GM23248 (cell line): ENCODE measurements at places on chromosomes 5 and 9. TPM values are rescaled to one million over a fixed set of nuclear protein-coding genes. Genes with fewer than 3 reads are reported as not detected.
A peak's percentile ranks its signal among the peaks of the same experiment; 100 is the strongest.

DNA sequence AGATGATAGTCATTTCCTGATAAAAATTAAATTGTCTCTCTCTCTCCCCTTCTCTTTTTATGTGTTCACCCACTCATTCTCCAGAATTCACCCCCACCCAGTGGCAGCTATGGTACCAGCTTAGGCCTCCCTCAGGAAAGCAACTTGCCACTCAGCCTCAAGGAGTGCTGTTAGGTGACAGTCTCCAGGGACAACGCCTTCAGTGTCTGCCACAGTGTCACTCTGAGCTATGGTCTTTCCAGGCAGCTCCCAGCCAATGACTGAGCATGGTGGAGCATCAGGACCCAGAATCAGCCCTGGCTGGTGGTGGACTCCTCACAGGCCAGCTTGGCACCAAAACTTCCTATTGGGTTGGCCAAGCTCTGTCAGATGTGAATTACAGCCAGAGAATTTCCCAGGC, 140.9 kb upstream of the PIK3R1 start:
- H3K4me1 ChIP-seq, result peaks cover 20% of the 10 kb centered on the region
- H3K27me3 ChIP-seq, result no peaks in the 10 kb centered on the region
- H3K27ac ChIP-seq, result no peak overlapping the region
- no peak overlapping the region for H3K4me3 ChIP-seq

DNA sequence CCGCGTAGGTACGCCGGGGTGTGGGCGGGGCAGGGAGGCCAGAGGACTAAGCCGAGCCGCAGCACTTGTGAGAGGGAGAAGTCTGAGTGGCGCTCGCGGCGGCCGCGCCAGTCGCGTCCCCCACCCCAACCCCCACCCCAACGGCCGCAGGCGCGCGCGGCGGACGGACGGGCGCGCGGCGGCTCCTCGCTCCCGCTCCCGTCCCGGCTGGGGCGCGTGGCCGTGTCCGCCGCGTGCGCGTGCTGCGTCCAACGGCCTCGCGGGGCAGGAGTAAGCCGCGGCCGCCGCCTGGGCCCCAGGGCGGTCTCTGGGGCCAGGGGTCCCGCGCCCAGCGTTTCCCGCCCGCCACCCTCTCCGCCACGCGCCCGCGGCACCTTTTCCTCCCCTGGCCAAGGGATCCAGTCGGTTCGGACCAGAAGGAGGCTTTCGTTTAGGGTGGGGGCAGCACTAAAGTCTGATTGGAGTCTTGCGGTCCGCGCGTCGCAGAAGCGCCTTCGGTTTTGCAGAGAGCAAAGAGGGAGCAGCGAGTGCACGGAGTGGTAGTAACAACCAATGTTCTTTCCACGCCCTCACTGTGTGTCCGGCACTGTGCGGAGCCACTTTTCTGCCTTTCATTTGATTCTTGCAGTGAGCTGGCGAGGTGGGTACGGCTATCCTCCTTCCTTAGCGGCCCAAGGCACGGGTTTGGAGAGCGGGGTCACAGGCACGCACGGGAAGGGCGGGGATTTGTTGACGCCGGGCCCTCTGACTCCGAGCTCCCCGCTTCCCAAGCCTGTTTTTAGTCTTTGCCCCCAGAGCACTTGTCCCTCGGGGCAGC, 483 bp downstream of the G3BP1 start:
- DNase-seq, result peak; percentile 71
- H3K27ac ChIP-seq, result peak overlapping the region; percentile 86
- peaks cover 32% of the 10 kb centered on the region for H3K4me1 ChIP-seq
- H3K36me3 ChIP-seq, result 0 out of 2 replicates have a peak, but pooled peaks cover 2% of the 10 kb centered on the region
- no peaks in the 10 kb centered on the region for H3K27me3 ChIP-seq
- H3K4me3 ChIP-seq, result peak overlapping the region; percentile 91

GRCh38 chr9:130069048-130069447, 15.3 kb downstream of the GPR107 start:
- H3K4me1 ChIP-seq, result peaks cover 13% of the 10 kb centered on the region
- no peaks in the 10 kb centered on the region for H3K27me3 ChIP-seq
- no peak overlapping the region for H3K27ac ChIP-seq
- H3K4me3 ChIP-seq, result no peak overlapping the region
- H3K36me3 ChIP-seq, result no peaks in the 10 kb centered on the region

DNA sequence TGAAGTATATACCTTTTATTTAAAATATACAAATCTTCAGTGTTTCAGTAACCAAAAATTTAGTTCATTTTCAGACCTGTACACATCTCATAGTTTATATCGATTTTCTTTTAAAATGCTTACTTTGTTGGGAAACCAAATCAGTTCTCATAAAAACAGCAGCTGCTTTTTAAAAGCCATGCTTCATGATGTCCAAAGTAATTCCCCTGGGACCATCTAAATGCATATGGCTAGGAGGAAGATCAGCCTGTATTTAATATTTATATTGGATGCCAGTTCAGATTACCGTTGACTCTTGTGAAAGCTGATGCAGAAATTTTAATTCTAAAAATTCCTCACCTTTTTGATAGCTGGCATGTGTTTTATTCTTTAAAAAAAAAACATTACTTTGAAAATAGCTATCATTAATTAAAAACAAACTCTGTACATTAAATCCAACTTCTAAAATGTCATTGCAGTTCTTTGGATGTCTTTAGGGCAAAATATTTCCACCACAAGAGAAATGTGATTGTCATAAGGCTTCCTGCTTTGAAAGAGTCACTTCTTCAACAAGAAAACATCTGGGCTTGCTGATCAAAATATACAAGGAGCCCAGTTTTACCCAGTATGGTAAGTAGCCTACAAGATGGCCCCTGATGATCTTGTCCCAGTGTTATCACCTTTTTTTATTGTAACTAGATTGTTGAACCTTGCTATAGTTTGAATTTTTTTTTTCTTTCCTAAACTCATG, 1242.9 kb upstream of the CDH6 start:
- DNase-seq, result no peak
- H3K4me3 ChIP-seq, result no peak overlapping the region
- H3K36me3 ChIP-seq, result no peaks in the 10 kb centered on the region
- no peaks in the 10 kb centered on the region for H3K4me1 ChIP-seq
- H3K27ac ChIP-seq, result no peak overlapping the region
- H3K27me3 ChIP-seq, result no peaks in the 10 kb centered on the region

DNA sequence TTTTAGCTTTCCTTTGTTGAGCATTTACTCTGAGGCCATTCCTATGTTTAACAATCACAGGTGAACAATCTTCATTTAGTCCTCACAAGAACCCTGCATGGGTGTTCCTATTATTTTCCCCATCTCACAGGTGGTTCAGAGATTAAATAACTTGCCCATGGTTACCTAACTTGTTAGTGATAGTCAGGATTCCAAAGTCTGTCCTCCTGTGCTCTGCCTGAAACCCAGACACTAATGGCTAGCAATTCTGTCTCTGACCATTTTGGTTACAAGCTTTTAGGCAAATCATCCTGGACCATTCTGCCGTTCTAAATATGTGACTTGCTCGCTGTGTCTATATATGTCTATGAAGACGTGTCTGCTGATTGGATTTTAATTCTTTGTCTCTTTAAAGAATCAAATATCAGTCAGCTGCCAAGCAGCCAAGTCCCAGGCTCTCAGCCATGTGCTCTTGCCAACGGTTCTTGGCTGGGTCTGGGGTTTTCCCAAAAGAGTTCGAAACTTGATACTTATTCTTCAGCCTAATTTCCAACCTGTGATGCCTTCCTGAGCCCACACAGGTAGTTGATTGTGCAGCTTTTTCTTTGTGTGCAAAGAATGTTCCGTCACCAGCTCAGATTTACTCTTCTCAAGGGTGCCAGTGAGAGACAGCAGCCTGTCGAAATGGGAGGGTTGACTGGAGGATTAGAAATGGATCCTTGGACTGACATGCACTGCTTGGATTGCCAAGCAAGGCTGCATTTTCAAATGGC, 121.7 kb downstream of the NREP start:
- H3K4me1 ChIP-seq, result 0 out of 2 replicates have a peak, but pooled peaks cover 3% of the 10 kb centered on the region
- DNase-seq, result no peak

The UNC13B gene
- polyA plus RNA-seq, result 5.5 and 6.3 TPM in 2 replicates

The MROH2B gene
- polyA plus RNA-seq, result not detected in 2 replicates

The FBXO38 gene
- polyA plus RNA-seq, result 16.7 and 17.1 TPM in 2 replicates
